ENCODE measurements at places on chromosomes 1 and 21.

- DNase-seq = no peak
Measured at GRCh38 chr1:5465281-5465711, 526.9 kb downstream of the NPHP4 start.

GRCh38 chr1:11800756-11801433 is 4.9 kb downstream of the MTHFR start:
- no peak for DNase-seq

GRCh38 chr21:28099001-28099705 is 893.5 kb downstream of the LTN1 start:
- no peak for DNase-seq

GRCh38 chr1:107499139-107499744 is 358.4 kb downstream of the NTNG1 start:
- DNase-seq = no peak

GRCh38 chr1:22444856-22445255 is 6.8 kb upstream of the ZBTB40 start:
- no peak for DNase-seq

DNA sequence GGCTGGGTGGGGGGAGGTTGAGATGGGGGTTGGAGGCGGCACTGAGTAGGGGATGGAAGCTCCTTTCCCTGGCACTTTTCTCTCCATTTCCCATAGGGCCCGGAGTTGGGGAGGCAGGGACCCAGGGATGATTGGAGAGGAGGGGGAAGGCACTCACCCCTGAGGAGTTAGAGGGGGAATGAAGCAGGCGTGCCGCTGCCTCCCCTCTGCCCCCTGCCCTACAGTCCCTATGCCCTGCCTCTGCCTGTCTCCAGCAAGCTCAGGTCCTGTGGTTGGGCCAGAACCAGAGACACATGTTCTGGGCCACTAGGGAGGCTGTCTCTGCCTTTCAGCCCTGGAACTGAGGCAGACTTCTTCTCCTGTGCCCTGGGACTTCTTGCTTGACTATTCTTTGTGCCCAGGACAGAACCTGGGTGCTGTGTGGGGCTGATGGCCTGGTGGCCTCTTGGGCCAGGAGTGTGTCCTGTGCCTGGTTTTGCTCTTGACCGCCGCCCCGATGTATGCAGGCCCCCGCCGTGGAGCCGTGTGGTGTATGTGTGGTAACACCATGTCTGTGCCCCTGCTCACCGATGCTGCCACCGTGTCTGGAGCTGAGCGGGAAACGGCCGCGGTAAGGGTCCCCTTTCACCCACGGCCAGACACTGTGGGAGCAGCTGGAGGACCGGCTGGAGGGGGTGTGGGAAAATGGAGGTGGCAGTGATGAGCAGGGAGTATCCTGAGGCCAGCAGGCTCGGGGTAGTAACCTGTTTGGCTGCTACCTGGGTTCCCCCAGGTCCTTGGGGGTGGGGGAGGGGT is 1.4 kb downstream of the LYPLA2 start:
- no peak for DNase-seq

DNA sequence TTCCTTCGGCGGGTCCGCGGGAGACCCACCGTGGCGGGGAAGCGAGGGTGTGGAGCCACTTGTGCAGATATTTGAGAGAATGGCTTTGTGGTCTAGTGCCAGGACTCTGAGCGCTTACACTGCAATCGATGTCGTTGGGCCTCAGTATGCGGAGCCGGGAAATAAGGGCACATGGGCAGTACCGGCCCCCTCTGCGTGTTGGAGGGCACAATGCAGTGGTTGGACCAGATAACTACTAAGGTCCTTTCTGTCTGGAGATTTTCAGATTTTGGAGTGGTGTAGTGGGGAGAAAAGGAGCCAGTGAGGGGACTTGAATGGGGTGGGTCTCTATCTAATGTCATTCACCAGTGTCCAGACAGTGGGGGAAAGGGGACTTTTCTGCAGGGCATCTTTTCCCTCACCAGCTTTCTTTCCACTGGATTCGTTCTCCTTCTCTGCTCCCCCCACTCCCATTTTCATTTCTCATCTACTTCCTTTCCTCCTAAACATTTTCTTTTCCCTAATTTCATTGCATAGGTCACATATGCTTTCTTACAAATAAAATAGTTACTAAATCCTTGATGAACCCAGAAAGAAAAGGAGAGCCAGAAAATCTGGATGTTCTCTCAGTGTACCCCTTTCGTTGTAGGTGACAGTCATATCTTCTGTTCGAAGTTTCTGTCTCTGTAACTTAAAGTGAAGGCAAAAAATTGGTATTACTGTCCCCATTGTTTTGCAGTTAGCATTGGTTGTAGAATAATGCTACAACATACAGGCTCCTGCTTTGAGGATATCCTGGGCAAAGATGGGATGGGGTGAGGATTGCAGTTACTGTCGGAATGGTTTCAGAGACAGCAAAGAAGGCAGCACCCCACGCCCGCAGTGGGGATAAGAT is 1.4 kb downstream of the ATF3 start:
- no peak for DNase-seq

DNA sequence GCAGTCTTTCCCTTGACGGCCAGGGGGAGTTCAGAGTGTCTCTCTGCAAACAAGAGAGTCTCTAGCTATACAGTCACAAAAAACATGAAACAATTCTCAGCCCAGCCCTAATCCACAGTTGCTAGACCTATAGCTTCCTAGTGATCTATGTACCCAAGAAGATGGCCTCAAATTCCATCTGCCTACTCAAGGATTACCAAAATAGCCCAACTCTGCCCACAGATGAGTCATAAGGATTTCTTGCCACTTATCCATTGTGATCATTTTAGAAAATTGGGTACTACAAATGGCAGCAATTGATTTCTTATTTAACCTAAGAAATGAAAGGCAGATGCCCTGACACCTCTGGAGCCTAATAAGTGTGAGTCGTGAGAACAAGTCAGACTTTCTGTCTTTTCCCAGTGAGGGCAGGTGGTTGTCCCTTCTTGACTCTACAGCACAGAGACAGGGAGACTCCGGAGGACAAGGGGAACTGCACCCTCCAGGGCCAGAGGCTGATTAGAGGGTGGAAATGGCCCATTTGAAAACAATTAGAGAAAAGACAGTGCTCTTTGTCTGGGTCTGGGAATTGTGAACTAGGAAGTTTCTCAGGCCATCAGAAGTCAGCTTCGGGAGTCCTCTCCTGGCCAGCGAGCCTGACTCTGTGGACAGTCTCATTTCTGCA is 65.4 kb downstream of the ABCA4 start:
- no peak for DNase-seq

DNA sequence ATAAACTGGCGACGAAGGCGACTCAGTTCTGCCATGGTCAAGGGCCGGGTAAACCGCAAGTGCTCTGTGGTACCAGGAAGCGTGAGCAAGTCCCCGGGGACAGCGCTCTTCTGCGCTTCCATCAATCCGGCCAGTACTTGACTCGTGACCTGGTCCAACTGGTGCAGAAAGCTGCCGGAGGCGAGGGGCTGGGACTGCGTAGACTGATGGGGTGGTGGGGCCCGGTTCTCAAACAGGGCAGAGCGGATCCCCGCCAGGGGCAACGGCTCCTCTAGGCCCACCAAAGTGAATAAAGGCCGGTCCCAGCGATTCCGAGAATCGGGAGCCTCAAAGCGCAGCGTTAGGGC is 852 bp downstream of the KTI12 start:
- no peak for DNase-seq

DNA sequence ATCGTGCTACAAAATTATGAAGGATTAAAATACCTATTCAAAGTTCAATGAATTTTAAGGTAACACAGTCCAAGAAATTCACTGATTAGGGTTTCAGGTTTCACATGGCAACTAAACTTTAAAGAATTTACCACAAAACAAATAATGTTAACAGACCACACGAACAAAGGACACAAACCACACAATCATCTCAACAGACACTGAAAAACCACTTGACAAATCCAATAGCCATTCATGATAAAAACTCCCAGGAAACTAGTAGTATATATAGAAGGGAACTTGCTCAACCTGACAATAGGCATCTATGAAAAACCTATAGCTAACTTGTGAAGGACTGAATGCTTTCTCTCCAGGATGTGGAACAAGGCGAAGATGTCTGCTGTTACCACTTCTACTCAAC is 21.1 kb upstream of the SH2D5 start:
- DNase-seq = no peak

DNA sequence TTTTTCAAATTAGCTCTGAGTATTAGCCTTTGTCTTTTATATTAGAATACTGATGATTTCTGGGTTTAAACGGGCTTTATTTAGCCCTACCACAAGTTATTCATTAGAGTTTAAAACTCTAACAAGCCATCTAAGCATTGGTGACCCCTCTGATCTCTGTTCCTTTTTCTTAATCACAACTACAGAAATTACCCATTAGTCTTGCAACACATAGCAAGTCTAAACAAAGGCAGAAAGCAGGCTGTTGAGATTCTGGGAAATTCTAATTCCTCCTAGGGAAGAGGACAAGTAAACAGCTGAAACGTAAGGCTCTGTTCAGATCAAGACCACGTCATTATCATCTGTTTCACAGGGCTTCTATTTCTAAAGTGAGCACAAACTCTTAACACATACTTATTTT is 491.2 kb upstream of the ZRANB2 start:
- no peak for DNase-seq

GRCh38 chr1:27566462-27567145 is 37.3 kb downstream of the AHDC1 start:
- DNase-seq = no peak

DNA sequence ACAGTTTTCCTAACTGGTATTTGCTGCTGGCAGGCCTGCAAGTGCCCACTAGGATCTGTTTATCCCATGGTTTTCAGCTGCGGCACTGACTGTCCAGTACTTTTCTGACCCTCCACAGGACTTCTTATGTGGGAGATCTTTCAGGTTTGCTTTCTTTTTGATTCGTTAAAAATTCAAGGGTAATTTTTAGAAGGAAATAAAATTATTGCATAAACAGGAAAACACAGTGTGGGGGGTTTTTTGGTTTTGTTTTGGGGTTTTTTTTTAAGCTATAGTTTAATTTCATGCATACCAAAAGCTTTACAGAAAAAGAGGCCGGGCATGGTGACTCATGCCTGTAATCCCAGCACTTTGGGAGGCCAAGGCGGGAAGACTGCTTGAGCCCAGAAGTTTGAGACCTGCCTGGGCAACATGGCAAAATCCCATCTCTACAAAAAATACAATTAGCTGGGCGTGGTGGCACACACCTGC is 3.6 kb downstream of the NIBAN1 start:
- DNase-seq = no peak

DNA sequence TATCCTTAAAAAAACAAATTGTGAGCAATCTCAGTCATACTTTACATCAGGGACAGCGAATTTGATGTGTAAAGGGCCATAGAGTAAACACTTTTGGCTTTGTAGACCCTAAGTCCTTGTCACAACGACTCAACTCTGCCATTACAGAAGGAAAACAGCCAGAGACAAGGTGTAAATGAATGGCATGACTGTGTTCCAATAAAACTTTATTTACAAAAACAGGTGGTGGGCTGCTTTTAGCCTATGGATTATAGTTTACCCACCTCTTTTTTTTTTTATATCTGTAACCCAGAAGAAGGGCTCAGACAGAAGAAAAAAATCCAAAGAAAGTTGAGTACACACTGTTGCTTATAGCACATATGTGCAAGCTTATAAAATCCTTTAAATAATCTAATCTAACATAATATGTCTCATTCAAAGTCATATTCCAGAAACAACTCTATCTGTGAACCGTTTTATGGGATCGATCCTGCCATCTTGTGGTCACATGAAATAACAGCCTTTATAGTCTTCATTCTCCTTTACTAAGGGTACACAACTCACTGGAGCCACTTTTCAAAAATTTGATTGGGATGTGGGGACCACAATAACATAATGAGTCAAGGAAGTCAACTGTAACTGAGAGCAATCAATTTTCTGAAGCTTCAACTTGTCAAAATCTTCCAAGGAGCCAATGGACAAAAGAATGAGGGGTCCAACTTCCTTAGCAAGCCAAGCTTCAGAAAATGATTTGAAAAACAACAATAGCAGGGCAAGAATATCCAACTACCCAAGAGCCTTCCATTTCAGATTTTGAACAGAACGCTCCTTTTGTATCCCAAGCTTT is 142.2 kb upstream of the KRTAP19-8 start:
- DNase-seq = no peak

Data from stimulated activated CD4-positive, alpha-beta T cell treated with anti-CD3 and anti-CD28 coated beads, Interleukin-15, amount 100 ng/mL, for 48 hours (primary cell).